Kidney epithelial cell (primary cell): ENCODE measurements at places on chromosomes 1 and 21.

GRCh38 chr21:27301220-27301619, 334.3 kb upstream of the ADAMTS5 start:
- DNase-seq: no peak

GRCh38 chr1:165114889-165115285, 241.6 kb downstream of the LMX1A start:
- DNase-seq: no peak

- peak; percentile 65 for DNase-seq
Measured at GRCh38 chr1:12052008-12052573, 11.0 kb upstream of the TNFRSF8 start.

- DNase-seq: no peak
Measured at GRCh38 chr1:116556289-116557006, 14.4 kb downstream of the CD58 start.

DNA sequence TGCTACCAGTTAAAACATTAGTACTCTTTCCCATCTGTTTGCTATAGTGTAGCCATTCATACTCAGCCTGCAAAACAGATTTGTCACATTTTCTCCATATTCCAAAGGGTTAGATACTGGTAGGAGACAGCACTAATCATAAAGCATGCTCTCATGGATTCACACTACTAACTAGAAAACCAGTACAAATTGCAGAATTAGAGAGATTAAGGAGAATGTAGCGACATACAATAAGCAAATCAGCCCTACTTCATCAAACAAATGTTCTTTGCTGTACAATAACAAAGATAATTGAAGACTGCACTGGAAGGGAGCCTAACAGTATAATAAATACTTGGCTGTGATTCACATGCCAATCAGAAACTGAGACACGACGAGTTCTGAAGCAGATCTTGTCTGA, 368.0 kb upstream of the PRMT6 start:
- no peak for DNase-seq

DNA sequence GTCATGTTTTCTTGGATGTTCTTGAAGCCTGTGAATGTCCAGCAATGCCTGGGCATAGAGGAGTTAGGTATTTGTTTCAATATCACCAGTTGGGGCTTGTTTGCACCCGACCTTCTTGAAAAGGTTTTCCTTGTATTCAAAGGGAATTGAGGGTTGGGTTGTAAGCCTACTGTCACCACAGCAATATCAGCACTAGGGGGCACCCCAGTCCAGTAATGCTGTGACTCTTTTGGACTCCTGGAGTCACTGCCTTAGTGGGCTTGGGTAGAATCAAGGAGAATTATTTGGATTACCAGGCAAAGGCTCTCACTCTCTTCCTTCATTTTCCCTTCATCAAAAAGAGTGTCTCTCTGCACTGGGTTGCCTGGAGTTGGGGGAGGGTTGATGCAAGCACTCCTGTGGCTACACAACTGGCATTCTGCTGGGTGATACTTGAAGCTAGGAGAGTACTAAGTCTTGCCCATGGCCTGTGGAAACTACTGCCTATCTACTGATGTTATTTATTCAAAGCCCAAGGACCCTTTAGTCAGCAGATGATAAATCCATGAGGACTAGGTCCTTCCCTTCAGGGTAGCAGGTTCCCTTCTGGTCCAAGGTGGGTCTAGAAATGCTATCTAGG, 34.5 kb downstream of the OR10R2 start:
- DNase-seq: no peak

- DNase-seq: no peak
Measured at GRCh38 chr1:155011437-155012025, 8.9 kb downstream of the ZBTB7B start.

- DNase-seq: no peak
Measured at GRCh38 chr1:23625929-23626535, 65.6 kb upstream of the RPL11 start.

- no peak for DNase-seq
Measured at GRCh38 chr1:25760122-25760719, 39.8 kb upstream of the SELENON start.

GRCh38 chr1:220925707-220926106, 46.5 kb downstream of the HLX start:
- DNase-seq: no peak

GRCh38 chr1:174160603-174161002, 1.3 kb downstream of the RABGAP1L start:
- DNase-seq: no peak

DNA sequence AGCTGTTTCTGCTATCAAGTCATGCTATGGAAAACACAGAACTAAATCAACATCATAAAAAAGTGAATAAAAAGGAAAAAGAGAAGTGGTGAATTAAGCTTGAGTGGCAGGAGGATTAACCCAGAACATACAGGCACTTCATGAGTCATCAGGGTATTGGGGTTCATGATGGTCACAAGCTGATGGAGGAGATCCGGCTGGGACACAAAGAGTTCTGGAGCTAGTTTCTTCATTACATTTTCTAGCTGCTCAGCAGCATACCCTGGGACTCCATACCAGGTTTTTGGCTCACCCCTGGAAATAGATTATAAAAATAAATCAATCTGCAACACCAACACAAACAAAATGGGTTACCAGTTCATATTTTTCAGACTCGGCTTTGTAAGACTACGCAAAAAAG, 42.5 kb upstream of the SYT2 start:
- no peak for DNase-seq

DNA sequence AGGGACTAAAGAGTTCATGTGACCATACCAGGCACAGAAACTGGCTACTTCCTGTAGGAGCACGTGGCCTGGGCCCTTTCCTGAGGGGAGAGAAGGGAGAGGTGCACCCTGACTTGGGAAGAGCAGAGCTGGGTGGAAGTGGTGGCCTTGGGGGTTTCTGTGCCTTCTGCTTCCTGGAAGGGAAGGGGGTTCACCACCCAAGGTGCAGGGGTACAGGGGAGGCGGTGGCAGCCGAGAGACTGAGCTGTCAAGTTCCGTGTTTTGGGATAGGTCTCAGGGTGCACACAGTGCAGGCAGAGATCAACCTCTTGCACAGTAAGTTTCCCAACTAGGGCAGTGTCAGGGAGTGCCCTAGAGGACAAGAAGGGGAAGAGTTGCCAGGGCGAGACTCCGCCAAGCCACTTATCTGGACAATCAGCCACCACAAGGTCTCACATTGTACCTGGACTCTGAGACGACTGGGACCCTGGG, 10.1 kb downstream of the HECTD3 start:
- DNase-seq: no peak

DNA sequence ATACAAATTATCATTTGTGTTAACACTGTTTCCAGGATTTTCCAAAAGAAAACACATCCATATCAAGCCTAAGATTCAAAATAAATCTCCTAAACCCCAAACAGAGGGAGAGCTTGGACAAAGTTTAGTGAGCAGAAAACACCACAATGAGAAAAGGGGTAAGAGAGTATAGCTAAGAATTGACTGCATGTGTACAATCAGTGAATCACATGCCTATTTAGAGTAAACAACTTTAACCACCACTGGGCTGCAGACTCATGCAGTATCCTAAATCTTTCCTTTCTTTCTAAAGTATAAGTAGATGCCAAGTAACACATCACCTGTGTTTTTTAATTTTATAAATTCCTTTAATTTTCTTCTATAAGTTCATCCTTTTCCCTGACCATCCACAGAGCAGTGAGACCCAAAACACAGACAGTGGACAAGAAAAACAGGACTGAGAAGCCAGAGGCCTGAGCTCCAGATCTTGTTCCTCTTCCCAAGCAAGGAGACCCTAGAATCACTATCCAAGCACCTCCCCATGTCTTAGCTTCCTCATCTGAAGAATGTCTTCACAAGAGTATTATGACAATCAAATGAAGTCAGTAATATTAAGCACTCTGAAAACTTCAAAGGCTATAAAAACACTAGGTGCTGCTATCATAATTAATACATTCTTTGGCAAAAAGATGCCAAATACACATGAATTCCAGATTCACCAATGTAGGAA, 93.1 kb downstream of the VAV3 start:
- no peak for DNase-seq

- no peak for DNase-seq
Measured at GRCh38 chr1:16073490-16074119, at the start of gene FAM131C. Gene FAM131C, minus strand, starts transcription at chr1:16073651. Its CDS starts 209 bp downstream, at chr1:16073442.

GRCh38 chr1:233005703-233006102, 55.3 kb downstream of the NTPCR start:
- peak; percentile 34 for DNase-seq

DNA sequence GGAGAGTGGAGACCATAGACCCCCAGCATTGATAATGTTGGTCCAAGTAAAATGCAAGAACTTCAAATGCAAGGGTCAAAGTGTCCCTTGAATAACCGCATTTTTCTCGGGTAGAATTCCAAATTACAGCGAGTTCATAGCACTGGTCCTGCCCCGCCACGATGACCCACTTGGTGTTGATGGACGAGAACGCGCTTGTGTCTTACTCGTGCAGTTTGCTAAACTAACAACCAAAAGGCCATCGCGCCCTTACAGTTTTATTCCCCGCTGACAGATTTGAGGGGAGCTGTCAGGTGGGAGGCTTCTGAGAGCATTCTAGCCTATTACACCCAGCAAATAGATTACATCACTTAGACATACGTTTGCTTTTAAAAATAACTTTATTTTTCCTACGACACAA, 17.3 kb upstream of the TSPEAR start:
- no peak for DNase-seq

DNA sequence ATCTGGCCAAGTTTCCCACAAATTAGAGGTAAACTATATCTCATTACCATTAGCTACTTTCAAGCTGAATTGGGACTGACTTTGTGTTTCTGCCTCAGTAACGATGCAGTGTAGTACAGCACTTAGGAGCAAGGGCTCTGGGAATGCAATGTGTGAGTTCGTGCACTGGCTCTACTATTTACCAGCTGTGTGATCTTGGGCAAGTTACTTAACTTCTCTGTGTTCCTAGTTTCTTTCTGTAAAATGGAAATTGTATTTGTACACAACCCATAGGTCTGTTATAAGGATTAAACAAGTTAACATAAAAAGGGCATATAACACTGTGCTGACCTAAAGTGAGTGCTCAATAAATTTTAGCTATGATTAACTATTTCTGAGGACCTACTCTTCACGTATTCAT, 65.0 kb upstream of the CSF1 start:
- no peak for DNase-seq

DNA sequence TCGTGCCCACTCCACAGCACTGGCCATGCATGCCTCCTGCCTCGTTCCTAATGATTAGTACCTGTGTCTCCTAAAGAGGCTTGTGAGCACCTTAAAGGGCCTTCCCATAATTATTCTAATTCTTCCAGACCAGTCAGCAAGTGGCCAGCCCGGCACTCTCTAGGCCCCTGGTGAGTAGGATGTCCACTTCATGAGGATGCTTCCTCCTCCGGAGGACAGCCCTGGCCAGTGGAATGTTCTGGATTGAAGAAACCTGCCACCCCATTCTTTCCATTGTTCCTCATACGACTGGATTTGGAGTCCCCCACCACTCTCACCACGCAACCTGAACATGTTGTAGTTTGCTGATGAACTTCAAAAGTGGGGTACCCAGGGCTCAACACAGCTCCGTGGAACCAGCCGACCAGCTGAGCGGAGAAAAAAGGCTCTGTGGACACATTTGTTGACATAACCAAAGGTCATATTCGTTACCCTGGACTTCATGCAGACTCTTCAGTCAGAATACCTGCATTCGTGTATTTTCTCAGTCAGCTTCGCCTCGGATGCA, 46.7 kb upstream of the LBR start:
- DNase-seq: no peak

DNA sequence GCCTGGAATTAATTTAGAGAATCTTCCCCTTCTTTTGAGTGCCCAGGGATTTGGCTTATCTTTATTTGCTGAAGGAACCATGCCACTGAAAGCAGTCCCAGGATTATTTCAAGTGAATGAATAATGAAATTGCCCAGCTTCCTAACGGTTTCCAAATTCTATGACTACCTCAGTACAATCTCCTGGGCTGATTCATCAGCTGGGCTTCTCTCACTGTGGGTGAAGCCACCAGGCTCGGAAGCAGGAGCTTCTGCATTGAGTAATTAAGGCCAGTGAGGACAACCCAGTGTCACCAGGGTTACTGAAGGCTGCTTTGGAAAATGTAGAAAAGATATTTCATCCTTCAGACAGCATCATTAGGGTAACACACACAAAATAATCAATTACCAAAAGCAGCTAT, 169.8 kb downstream of the DAB1 start:
- no peak for DNase-seq

DNA sequence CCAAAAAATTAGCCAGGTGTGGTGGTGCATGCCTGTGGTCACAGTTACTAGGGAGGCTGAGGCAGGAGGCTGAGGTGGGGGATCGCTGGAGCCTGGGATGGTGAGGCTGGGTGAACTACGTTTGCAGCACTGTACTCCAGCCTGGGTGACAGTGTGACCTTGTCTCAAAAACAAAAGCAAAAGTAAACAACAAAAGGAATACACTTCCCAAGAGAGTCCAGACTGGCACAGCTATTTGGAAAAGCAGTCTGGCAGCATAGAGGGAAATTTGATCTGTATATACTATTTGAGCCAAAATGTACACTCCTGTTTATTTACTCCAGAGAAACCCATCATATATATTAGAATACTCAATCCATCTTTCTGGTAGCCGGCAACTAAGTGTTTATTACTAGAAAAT, 107.0 kb upstream of the HMCN1 start:
- DNase-seq: no peak

GRCh38 chr1:234427950-234428646, 50.9 kb downstream of the TARBP1 start:
- DNase-seq: no peak

DNA sequence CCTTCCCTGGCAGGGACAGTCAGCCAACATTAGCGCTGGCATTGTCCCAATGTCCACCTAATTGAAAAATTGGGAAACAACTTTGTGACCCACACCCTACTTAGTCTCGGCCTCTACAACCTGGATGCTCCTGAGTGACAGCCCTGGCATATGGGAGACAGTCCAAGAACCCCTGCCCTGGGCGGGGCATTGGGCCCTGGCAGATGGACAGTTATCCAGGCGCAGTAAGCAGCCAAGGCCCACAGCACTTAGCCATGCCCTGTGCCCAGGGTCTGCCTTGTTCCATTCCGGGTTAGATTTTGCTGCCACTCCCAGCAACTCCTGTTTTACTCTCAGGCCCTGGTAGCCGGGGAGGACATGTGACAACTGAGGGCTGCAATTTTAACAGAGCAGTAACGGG, 50.3 kb downstream of the NFASC start:
- no peak for DNase-seq

GRCh38 chr1:41915786-41916571, 2.7 kb downstream of the HIVEP3 start:
- no peak for DNase-seq
